Cerebellar cortex (tissue), 1 donor: ENCODE measurements at places on chromosomes 5 and 9.

DNA sequence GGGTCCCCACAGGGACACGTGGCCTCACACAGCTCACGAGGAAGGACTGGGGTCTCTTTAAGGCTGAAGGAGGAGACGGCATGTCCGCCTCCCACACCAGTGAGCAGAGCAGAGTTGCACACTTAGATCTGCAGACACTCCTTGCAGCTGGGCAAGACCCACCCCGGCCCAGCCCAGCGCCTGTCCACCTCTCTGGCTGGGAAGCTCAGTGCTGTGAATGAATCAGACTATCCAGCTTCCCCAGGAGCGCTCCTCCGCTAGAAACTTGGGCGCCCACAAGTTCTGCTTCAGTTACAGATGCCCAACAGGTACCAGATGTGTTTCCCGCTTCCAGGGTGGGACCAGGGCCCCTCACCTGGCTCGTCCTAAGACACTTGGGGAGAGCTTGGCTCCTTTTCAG, 78.9 kb downstream of the NSUN2 start:
- no peak for DNase-seq

DNA sequence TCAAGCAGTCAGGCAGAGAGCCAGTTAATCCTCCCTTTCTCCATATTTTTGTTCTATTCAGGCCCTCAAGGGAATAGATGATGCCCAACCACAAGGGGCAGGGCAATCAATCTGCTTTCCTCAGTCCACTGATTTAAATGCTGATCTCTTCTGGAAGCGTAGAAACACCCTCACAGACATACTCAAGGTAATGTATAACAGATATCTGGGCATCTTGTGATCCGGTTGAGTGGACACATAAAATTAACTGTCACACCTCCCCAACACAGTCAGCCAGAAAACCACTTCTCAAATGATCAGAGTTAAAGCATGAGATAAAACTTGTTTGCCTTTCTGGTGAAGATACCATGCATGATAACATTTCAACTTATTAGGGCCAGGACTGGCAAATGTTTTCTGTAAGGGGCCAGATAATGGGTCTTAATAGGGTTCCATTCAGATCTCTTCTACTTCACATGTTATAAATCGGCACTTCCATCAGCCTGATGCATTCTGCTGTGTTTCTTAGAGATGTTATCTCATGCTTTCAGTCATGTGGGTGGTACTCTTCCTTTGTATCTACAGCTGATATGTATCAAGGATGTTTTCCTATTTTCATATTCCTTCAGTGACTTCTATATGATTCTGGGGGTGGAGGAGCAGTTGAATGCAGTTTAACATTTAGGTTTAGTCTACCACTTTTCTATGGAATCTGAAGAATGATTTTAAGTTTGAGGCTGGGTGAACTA, 58.9 kb upstream of the CNTLN start:
- DNase-seq, result no peak

- no peak for DNase-seq
Measured at GRCh38 chr5:71862087-71862486, 143.0 kb downstream of the CARTPT start.

GRCh38 chr5:16082053-16082452, 97.5 kb downstream of the MARCHF11 start:
- no peak for DNase-seq

- DNase-seq, result no peak
Measured at GRCh38 chr9:134267881-134268724, 58.2 kb upstream of the RXRA start.

- no peak for DNase-seq
Measured at GRCh38 chr9:121537283-121537682, 37.6 kb upstream of the GGTA1 start.

- DNase-seq, result peak; percentile 69
Measured at GRCh38 chr9:3912280-3912679, 386.5 kb upstream of the RFX3 start.

DNA sequence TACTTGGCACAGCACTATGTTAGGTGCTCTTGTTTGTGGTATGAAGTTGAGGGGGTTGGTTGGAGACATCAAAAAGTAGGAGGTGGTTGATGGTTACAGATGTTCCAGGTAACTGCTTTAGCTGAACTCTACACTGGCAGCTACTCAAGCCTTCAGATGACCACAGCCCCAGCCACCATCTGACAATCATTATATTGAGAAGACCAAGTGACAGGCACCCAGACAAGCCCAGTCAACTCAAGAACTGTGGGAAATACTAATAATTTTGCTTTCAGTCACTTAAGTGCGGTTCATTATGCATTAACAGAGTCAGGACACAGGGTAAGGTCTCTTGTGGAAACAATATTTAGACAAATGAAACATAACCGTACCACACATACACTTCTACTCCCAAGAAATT, 38.9 kb upstream of the SLIT3 start:
- DNase-seq, result no peak

DNA sequence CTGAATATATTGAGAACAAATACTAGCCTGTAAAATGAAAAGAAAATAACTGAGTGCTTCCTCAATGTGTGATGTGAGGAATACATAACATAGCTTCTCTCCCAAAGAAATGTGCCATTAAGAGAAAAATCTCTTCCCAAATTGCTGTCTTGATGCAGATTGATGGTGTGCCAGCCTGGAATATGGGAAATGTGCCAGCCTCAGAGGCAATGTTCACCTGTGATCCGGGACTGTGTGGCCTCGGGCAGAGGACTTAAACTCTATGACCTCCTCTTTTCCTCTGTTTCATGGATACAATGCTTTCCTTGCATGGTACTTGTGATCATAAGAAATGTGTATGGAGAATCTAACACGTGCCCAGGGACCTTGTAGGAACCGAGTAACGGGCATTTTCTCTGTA, 370.9 kb downstream of the DIRAS2 start:
- DNase-seq, result no peak

- DNase-seq, result no peak
Measured at GRCh38 chr9:98688710-98689495, 19.8 kb downstream of the GABBR2 start.

DNA sequence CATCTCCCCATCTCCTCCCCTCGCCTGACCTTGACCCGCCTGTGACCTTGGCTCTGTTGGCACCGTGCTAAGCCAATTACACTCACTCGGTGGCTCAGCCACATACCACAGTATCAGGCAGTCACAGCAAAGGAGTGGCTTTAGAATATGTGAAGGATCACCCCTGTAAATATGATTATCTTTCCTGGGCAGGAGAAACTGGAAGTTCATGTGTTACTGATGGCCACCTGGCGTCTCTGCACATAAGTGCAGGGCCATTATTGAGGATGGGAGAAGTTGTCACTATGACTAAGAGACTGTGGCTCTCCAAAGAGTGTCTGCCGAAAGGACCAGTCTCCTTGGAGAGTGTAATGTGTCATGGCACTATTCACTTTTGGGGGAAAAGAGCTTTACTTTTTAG, 116.9 kb upstream of the S1PR3 start:
- DNase-seq, result peak; percentile 0

DNA sequence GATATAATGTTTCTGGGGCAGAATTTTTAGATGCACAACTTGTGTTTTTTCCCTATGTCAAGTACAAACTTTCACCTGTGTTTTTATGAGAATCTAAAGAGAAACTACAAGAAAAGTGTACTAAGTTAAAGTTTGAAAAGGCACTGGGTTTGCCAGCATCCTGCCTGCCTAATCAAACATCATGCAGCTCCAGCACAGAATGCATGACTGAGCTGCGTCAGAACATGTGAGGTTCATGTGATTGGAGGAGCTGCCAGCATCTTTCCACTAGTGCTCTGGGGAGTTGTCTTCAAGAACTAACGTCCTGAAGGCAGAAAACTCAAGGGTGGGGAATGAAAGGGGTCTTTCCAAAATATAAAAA, 46.1 kb upstream of the RIC1 start:
- DNase-seq, result no peak

GRCh38 chr9:130659699-130660248, 4.6 kb upstream of the PRDM12 start:
- DNase-seq, result no peak

DNA sequence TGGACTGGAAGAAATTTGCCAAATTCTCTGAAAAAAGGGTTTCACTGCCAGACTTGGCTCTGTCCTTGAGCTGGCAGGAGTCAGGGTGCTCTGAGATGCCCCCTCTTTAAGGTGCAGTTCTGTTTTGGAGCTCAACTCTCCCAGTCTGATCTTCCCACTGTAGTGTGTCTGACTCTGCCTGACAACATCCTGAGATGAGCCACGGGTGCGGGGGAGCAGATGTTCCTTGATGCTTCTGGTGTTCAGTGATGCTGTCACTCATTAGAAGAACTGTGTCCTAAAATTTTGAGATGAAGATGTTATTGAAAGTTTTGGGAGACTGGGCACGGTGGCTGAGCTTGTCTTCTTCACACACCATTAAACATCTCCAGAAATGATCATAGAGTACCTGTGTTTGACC, 78.2 kb downstream of the BASP1 start:
- no peak for DNase-seq

GRCh38 chr9:17291766-17292165, 156.9 kb downstream of the CNTLN start:
- no peak for DNase-seq

DNA sequence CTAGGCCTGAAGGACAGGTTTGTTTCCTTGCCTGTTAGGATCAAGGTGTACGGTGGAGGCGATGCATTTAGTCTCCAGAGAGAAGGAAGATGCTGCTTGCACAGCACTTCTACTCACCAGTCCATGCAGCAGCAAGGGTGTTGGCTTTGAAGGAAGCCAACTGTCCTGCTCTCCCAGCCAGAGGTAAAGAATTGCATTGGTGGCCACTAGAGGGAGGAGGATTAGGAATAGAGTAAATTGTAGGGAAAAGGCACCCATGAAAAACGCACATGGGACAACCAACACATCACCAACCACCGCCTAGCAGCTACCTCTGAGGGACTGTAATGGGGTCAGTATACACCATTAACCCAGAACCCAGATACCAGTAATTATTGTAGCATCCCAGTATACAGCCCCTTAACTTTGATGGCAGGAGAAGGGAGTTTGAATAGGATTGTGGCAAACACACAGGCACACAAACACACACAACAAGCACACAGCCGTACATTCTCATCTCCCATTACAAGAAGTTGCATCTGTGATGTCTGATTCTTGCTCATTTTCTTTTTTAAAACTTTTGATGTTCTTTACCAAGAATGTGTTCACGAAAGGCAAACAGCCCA, 267.7 kb downstream of the ADAMTS6 start:
- peak; percentile 42 for DNase-seq

DNA sequence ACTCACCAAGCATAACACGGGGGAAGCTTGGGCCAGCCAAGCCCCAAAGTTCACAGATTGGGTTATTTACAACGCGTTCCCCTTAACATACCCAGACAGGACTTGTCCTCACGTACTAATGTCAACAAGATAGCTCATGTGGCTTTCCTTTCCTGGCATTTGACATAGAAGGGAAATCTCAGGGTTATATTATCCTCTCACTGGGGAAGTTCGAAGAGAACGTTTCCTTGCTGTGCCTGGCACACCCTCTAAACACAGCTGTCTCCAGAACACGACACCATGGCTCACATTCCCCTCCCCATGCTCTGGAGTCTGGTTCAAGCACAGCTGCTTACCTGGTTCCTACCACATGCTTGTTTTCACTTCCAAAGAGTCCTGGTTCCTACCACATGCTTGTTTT, 46.8 kb upstream of the OTULINL start:
- no peak for DNase-seq
